ENCODE measurements at places on chromosomes 11 and 22.

- DNase-seq, result no peak
Measured at GRCh38 chr22:46824344-46824909, 62.0 kb downstream of the TBC1D22A start.

DNA sequence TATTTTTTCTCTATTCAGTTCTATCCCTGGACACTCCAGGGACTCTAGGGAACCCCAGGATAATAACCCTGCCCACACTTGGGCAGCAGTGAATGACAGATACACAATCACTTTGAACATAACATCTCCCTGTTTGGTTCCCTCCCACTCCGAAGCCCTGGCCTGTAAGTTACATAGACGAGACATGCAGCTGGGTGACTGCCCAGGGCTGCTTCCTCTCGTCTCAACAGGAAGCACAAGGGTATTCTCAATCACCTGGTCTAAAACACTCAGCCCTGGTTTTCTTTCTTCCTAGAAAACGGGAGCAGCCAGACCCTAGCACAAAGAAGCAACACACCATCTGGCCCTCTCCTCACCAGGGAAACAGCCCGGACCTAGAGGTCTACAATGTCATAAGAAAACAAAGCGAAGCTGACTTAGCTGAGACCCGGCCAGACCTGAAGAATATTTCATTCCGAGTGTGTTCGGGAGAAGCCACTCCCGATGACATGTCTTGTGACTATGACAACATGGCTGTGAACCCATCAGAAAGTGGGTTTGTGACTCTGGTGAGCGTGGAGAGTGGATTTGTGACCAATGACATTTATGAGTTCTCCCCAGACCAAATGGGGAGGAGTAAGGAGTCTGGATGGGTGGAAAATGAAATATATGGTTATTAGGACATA, 19.4 kb downstream of the LAYN start:
- DNase-seq, result no peak

GRCh38 chr11:81255895-81256294, 1477.8 kb downstream of the FAM181B start:
- DNase-seq, result no peak

GRCh38 chr11:118201966-118202365, 22.8 kb downstream of the JAML start:
- DNase-seq, result no peak

GRCh38 chr22:30370641-30371230, 13.9 kb downstream of the CCDC157 start:
- DNase-seq, result no peak

GRCh38 chr11:116199182-116199581, 573.6 kb downstream of the BUD13 start:
- DNase-seq, result no peak
